ENCODE measurements at places on chromosomes 2 and 18.

DNA sequence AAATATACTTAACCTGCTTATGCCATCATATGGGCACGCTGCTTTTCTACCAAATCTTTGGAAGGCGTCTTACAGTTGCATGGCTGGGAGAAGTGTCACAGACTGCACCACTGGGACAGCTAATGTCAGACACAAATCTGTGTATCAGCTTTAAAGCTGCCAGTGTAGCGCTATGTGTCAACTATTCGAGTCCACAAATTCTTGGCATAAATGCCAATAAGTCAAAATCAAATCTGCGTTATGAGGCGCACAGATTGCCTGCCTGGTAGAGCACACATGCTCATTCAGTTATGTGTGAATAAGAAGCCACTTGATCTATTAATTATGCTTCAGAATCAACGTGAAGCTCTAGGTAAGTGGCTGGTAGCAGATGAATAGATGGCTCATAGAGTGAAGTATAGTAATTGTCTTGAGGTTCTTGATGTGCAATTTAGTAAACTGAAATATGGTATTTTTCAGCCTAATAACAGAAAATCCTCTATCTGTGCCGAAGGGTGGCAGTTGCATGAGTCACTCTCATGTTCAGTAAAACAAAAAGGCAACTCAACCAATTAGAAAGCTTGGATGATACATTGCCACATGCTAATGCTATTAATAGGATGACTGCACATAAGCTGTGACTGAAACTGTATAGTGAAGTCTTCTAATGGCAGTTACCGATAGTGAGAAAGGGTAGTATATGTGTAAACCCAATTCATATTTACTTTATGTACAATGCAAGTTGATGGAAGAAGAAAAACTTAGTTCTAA is 52.0 kb downstream of the DCC start:
- DNase-seq = no peak

DNA sequence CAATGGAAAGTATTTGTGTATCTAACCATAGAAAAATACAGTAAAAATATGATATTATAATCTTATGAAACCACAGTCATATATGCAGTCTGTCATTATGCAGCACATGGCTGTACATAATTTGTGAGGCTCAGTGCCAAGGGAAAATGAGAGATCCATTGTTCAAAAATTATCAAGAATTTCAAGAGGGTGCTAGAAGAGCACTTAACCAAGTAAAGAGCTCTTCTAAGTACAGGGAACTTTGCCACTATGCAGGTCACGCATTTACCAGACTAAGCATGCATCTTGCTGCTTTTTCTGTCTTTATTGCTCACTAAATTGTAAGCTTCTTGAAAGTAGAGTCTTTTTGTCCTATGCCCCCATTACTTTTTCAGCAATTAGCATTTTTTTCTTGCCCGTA is 438.0 kb downstream of the LRP1B start:
- no peak for DNase-seq

DNA sequence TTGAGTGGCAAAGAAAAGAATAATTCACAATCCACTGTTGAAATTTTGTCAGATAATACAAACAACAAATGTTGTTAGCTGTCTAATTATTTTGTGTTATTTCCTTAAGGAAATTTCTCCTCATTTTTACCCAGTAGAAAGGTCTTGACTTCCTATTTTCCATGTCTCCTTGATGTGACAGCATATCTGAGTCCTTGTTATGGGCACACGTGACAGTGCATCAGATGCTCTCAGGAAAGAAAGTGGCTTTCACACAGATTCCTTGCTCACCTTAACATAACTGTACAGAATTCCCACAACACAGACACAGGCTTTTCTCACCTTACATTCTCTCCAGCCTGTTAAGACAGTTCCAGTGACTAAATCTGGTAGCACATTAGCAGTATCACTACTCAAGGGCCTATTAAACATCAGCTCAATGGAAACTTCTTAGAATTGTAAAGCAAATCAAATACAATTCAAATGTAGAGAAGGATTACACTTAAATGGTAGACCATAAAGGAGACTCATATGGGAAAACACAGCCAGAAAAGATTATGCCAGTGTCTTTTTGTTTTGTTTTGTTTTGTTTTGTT is 30.2 kb upstream of the GPR55 start:
- DNase-seq = no peak

DNA sequence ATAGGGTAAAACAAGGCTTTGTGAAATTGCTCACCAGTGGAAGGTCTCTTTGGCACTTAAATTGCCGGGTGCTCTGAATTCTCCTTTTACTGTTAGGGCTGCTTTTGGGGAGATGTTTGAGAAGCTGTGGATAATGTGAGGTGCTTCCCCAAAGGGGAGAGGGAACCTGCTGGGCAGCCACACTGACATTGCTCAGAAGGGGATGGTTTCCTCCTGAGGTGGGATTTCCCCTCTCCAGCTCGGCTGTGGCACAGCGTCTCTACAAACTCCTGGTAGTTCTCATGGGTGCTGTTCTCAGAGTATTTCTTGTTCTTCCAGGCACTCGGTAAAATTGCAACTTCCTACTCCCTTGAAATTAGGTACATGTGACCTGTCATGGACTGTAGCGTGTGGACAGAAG is 124.2 kb downstream of the LPIN1 start:
- no peak for DNase-seq

DNA sequence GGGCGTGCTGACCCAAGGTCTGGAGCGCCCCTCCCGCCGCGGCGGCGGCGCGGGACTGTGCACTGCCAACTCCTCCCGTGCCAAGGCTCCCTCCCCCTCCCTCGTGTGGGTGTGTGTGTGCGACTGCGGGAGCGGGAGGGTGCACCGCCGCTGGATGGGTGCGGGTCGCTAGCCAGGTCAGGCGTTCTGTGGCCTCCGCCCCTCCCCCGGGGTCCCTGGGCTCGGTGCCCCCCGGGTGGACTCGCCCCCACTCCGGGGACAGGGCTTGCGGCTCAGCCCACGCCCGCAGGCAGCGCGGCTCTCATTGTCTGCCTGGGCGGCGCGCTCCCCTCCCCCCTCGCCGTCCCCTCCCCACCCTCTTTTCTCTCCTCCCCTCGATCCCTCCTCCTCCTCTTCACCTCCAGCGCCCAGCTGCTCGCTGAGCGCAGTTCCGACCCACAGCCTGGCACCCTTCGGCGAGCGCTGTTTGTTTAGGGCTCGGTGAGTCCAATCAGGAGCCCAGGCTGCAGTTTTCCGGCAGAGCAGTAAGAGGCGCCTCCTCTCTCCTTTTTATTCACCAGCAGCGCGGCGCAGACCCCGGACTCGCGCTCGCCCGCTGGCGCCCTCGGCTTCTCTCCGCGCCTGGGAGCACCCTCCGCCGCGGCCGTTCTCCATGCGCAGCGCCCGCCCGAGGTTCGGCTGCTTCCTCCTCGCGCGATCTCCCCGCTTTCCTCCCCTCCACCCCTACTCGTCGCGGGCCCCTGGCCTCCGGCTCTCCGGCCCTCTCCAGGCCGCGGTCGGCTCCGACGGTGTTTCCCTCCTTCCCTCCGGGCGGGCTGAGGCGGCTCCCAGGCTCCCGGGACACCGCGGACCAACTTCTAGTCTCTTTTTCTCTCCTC is at the start of gene GATA6:
Gene GATA6 (plus strand): TSS at position 579 of the 878 bp plus-strand sequence. CDS start 1,556 bp downstream, outside the sequence.
- peak; percentile 61 for DNase-seq

DNA sequence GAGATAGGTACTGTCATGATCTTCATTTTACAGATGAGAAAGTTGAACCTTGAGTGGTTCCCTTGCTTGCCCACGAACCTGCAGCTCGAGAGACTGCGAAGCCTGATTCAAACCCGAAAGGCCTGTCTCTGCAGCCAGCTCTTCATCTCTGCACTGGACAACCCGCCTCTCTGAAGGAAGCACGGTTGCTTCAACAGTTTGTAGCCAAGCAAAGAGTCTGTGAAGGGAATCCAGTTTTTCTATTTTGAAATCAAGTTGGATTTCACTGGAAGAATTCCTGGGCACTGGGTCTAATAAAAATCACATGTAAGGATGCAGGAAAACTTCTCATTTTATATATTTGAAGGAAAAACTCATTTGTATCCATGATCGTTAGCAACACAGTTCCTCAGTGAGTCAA is 21.3 kb upstream of the ICOS start:
- DNase-seq = no peak

DNA sequence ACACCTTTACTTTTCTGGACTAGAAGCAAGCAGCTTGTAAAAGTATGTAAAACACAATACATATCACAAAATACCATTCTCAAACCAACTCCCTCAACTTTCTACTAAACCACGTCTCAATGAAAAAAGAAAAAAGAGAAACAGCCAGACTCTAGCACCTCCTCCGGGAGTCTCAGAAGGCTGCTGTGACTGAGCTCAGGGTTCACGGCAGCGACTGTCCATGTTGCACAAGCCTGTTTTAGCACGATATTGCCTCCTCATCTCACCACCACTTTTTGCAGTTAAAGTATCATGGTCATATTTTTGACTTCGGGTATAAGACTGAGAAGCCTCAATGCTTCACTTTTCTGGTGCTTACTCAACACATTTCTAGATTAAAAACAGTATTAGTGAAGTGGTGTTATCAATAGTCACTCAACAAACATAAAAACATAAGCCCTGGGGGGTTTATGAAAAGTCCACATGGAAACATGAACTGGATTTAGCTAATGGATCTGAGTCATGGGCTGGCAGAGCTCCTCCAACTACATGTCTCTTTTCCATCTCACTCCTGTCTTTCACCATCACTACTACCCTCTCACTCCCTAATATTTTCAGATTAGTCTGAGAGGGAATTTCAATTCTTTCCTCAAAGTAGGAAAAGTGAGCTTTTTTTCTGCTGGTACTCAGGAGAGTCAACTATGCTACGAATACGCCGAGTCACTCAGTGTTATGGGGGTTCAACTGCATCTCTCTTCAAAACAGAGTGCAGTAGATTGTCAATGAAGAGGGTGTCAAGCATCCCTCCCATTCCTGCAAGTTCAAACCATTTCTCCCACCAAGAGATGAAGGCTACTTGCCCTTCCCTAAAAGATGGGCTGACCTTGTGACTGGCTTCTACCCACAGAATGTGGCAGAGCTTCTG is 113.7 kb downstream of the OSR1 start:
- DNase-seq = no peak

GRCh38 chr2:127183771-127184170 is 36.3 kb downstream of the CYP27C1 start:
- no peak for DNase-seq

DNA sequence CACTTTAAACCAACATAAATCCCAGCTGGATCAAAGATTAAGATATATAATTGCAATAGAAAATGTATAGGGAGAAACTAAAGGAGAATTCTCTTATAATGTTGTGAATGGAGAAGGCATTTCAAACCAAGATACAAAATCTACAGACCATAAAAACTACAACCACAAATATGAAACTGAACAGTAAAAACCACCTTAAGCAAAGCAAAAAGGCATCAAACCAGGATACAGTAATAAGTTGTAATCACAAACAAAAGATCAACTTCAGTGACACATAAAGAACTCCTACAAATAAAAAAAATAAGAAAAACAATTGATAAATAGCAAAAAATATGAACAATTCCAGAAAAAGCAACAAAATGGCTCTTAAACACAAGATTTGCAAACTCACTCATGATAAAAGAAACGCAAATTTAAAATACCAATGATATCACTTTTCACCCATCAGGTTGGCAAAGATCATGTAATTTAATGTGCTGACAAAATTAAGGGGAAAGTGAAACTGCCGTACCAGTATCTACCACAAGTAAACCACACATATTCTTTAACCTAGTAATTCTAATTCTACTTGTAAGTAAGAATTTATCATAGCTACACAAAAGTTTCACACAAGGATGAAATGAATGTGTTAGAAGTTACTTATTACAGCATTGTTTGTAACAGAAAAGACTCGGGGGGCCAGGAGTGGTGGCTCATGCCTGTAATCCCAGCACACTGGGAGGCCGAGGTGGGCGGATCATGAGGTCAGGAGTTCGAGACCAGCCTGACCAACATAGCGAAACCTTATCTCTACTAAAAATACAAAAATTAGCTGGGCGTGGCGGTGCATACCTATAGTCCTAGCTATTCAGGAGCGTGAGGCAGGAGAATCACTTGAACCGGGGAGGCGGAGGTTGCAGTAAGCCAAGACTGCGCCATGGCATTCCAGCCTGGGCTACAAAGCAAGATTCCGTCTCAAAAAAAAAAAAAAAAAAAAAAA is 101.9 kb downstream of the USP34 start:
- peak; percentile 37 for DNase-seq

DNA sequence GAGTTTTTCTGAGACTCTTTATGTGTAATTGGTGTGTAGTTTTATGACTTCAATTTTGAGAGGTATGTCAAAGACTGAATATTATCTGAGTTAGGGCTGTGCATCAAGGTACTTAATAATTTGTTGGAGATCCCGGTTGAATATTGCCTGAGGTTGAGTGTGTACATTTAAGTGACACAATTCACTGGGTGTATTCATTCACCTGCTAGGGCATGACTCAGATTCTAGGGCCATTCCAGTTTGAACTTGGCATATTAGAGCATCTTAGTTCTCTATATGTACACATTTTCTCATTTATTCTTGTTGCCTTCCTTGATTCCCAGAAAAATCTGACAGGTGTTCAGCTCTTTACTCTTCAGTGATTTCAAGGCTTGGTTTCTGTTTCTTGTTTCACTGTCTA is 12.5 kb downstream of the MAP4K4 start:
- no peak for DNase-seq

DNA sequence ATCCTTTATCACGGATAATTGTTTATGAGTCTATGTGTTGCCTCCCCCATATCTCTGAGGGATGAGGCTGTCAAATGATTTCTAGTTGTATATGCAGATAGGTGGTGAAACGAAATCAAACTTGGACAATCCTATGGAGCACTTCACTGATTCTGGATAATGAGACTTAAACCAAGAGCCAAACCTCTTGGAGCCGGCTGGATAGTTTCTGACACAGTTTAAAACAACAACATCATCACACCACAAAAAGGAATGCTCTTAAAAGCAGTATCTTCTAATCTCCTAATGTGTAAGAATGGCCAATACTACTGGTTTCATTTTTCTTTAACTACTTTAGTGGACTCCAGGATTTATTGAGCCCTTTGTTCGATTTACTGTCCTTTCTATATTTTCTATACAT is 36.5 kb downstream of the SPHKAP start:
- DNase-seq = no peak

DNA sequence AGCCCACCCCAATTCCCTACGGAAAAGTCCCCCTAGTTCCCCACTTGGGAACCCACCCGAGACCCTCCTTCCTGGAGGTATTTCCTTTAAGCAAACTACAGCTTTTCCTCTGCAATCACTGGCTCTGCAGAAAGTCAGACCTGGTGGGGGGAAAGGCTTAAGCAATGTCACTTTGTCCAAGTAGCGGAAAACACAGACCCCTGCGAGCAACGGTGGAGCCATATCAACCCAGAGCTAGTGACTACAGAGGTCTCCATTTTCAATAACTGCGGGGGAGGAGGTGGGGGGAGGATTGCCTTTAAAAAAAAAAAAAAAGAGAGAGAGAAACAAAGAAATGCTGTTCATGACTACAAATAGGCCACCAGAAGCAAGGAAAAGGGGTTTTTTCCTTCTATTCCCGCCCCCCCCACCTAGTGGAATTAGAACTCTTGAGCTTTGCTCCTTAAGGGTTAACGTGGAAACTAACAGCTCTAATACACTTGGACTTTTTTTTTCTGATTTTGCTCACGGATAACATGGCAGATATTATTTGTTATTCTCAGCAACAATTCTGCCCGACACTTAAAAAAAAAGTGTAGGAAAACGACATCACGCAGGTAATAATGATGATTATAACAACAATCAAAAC is 1.1 kb upstream of the FRZB start:
- DNase-seq = no peak
